SJSA1 (cell line): ENCODE measurements at places on chromosomes 6 and 20. TPM values are rescaled to one million over a fixed set of nuclear protein-coding genes. Genes with fewer than 3 reads are reported as not detected.

The RAET1L gene
- not detected in 2 replicates for total RNA-seq

The EBF4 gene
- 4.0 and 4.4 TPM in 2 replicates for total RNA-seq

The ZNF391 gene
- 0.63 TPM in 1 of 2 replicates, not detected in the other for total RNA-seq

The UNC5CL gene
- total RNA-seq: 0.47 TPM in 1 of 2 replicates, not detected in the other

The EYA4 gene
- 0.05 TPM in 1 of 2 replicates, not detected in the other for total RNA-seq

The VARS2 gene
- 21.2 and 28.9 TPM in 2 replicates for total RNA-seq

The CST2 gene
- total RNA-seq: not detected in 2 replicates

The PLA2G7 gene
- not detected in 2 replicates for total RNA-seq

The POM121L2 gene
- total RNA-seq: not detected in 2 replicates

The TEAD3 gene
- total RNA-seq: 14.5 and 24.4 TPM in 2 replicates

DNA sequence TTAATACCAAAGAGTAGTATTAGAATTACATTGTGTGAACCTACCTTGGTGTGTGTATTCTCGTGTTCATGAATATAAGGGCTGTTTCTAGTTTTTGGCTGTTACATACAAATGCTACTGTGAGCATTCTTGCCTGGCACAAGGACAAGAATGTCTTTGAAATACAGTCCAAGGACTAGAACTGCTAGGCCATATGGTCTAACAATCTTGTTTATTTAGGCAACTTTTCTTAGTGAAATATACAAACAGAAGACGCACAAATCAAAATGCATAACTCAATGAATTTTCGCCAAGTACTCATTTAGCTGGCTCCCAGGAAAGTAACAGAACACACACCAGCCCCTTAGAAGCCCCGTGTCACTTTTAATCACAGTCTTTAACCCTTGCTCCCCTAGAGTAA lies 28.5 kb downstream of the KDM1B start:
- DNase-seq: no peak

- DNase-seq: no peak
These were observed 263.4 kb upstream of the ECI2 start for GRCh38 chr6:4398791-4399190.

GRCh38 chr20:11436113-11436905 lies 481.4 kb upstream of the BTBD3 start:
- DNase-seq: no peak

DNA sequence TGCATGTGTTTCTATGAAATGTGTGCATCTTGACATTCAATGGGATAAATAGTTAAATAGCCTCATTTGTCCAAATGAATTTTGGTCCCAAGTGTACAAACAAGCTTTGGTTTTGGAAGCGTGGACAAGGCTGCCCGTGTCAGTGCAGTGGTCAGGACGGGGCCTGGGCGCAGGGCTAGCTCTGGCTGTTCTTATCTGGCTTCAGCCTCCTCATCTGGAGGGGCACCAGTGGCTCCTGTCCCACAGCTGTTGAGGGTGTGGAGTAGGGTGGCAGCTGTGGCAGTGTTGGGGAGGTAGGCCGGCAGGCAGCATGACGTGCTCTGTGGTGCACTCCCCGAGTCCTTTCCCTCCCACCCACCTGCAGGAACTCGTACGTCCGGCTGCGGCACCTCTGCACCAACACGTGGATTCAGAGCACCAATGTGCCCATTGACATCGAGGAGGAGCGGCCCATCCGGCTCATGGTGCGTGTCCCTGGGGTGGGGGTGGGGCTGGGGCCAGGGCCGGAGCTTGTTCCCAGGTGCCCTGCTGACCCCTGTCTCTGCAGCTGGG lies 43.5 kb downstream of the ITPR3 start:
- DNase-seq: no peak

DNA sequence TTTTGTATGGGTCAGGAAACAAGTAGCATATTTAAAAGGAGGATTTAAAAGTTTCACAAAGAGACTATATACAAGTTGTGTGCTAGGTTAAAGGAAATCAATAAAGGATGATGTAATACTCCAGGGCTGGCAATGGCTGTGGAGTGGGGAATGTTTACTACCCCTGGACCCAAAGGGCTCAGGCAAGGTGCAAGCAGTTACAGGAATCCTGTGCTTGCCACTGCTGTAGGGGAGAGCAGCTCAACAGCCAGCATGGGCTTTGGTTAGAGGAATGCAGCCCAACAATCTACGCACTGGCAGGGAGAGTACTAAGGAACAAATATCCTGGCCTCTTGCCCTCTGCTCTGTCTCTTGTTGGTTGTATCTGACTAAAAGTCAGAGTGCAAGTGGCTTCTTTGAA lies 1642.2 kb downstream of the KHDRBS2 start:
- DNase-seq: no peak

GRCh38 chr6:157023958-157024357 lies 246.8 kb downstream of the ARID1B start:
- no peak for DNase-seq

- no peak for DNase-seq
These were observed 18.5 kb downstream of the PLAGL2 start for GRCh38 chr20:32189123-32189410.

DNA sequence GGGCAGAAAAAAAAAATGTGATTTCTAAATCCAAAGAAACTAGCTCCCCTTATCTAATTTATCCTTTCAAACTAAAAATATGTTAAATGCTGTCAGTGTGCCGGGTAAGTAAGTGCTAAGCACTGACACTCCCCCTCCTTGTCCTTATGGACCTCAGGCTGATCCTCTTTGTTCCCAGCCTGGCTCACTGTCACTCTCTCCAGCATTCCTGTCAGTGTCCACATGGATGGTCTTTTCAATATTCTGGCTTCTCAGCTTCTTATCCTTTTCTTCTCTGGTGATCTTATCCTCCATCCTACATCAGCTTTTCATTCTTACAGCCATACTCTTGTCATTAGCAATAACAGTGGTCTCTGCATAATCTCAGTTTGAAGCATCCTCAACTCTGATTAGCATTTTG lies 55.0 kb downstream of the BCKDHB start:
- DNase-seq: no peak

DNA sequence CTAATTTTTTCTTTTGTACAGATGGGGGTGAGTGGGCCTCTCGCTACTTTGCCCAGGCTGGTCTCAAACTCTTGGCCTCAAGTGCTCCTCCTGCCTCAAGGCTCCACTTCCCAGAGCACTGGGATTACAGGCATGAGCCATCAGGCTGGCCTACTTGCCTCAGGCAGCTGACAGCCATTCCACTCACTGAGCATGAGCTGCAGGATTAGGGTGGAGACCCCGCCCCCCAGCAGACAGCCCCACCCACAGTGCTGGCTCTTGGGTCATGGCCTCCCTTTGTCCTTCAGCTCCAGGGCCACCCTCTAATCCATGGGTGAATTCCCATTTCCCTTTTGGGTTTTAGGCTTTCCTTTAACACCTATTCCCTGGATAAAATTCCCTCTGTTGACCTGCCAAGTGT lies 82.1 kb downstream of the BFSP1 start:
- DNase-seq: no peak

- peak; percentile 22 for DNase-seq
These were observed 123.0 kb downstream of the PLCB1 start for GRCh38 chr20:8254911-8255582.

DNA sequence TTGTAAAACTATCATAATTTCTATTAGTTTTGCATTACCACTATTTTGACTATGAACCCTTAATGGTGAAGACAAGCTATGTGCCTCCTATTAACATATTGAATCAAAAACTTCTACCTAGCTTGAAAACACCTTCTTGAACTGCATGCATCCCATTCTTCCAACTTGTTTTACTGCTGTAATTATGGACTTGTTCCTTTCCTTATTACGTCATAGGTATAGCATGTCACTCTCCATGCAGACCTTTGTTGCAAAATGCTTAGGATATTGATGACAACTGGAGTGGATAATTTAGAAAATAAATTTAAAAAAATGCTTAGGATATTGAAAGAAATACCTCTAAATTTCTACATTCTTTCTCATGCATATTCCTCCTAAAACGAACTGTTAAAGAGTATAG lies 219.3 kb downstream of the KCNQ5 start:
- no peak for DNase-seq

DNA sequence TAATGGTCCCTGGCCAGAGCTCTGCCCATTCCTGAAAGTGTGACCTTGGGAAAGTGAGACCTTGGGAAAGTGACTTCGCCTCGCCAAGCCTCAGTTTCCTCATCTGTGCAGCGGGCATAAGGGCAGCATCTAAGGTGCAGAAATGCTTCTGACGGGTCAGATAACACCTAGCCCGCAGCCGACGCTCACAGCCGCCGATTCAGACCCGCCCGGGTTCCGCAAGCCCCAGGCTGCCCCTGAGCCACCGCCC lies 486 bp downstream of the FKBP1A start:
- no peak for DNase-seq

DNA sequence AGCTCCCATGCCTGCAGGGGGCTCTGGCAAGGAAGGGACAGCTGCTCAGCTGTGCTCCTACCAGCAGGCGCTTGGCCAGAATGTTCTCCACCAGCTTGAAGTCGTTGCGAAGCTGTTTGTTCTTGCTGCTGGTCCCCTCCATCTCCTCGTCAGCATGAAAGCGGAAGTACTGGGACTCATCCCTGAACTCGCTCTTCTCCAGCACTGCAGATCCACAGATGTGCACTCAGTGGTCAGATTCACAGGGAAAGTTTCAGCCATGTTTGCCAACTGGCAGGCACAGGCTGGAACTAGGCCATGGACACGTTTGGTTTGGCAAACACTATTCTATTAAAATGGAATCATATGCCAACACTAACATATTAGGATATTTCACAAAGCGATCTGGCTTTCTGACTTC lies 167.9 kb downstream of the PREX1 start:
- no peak for DNase-seq

DNA sequence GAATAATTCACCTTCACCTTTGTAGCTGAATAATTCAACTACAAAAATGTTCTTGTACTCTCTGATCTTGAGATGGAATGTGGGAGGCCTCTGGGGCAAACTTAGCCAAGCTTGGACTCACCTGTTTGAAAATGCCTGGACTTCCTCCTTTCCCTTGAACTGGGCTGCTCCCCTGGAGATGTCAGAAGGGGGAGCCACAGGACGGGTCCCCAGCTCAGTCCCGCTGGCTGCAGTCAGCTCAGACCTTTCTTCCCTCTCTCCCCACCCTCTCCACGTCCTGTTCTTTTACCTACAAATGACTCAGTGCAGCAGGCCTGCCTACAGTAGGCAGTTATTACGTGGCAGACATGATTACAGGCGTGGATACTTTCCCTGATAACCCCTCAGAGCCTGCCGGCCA lies 131.5 kb upstream of the RALGAPA2 start:
- no peak for DNase-seq

DNA sequence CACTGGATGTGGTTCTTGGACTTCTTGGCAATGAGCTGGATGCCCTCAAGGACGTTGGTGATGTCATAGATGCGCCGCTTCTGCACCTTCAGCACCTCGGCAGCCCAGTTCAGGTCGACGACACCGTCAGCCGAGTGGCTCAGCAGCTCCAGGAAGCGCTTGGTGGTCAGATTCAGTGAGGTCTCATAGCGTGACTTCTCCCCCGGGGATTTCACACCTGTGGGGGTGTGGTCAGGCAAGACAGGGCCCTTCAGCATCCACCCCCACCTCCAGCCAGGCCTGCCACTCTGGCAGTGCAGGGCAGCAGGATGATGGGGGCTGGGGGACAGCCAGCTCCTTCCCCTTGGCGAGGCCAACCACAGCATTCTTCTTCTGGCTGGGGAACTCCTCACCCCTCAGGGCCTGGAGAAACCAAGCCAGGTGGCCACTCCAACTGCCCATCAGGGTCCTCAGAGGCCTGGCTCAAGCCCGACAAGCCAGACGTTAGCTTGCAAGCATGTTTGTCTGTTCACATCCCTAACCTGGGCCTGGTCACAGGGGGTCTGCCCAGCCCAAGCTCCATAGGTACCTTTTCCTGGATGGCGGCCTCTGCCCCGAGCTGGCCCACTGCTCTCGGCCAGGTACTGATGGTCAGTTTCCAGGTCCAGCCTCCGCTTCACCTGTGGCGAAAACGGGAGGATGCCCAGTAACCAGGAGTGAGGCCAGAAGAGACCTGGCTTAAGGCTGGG lies 5.7 kb upstream of the NECAB3 start:
- DNase-seq: no peak

- DNase-seq: no peak
These were observed 49.7 kb downstream of the TRAF3IP2 start for GRCh38 chr6:111556004-111556403.

DNA sequence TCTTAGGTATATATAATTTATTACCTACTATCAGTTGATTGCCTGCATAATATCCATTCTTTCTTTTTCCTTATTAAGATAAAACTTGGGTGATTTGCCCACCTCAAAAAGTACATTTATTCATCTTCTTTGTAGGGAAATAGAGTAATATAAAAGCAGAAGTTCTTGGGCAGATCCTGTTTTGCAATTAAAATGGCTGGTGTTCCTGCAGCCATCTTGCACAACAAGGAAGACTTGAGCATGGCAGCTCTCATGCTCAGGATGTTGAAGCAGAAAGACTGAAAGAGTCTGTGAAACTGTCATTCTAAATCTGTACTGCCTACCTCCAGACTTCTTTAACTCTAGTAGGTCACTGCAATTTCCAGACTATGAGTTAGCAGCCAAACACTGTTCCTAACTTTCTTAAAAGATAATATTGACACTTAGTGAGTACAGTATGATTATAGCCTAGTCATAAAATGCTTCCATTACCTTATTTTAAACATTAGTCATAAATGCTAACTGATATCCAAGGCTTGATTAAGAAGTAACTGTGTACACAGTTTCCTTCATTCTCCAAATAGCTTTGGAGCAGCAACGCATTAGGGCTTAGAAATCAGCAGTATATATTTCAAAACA lies 24.6 kb upstream of the HTR1B start:
- no peak for DNase-seq

DNA sequence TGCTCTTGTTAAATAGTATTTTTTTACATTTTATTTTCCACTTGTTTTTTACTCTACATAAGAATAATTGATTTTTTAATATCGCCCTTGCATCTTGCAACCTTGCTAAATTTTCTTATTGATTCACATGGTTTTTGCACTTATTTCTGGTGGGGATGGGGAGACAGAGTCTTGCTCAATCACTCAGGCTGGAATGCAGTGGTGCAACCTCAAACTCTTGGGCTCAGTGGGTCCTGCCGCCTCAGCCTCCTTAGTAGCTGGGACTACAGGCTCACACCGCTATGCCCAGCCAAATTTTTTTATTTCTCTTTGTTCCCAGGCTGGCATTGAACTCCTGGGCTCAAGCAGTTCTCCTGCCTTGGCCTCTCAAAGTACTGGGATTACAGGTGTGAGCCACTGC lies 30.3 kb downstream of the LIN28B start:
- DNase-seq: no peak

DNA sequence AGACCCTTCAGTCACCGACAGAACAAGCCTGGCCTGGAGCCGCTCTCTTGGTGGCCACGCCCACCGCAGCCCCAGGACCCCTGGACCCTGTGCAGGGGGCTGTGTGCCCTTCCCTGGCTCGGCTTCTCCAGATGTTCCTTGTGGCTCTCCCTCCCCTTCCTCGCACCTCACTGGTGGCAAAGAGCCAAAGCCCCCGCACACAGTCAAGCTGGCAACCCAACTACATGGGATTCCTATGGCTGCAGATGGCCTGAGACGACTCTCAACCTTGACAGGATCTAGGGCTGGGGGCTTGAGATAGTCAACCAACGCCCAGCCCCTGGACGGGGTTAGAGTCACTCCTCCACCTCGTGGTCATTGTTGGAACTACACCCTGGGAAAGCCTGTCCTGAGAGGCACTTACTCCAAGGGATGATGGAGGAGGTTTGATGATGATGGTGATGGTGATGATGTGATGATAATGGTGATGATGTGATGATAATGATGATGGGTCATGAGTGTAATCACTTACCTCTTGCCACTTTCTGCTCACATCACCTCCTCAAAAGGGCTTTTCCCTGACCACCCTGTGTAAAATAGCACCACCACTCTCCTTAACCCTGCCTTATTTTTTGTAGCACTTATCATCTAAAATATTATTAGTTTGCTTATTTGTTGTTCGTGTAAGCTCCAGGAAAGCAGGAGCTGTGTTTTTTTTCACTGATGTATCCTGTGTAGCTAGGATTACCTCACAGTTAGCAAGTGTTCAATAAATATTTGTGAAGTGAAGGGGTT lies 278.4 kb downstream of the LRFN2 start:
- DNase-seq: peak; percentile 60
